ENCODE measurements at places on chromosomes 1 and 21.

GRCh38 chr1:7436056-7437005 lies 334.8 kb upstream of the VAMP3 start:
- DNase-seq, result no peak

DNA sequence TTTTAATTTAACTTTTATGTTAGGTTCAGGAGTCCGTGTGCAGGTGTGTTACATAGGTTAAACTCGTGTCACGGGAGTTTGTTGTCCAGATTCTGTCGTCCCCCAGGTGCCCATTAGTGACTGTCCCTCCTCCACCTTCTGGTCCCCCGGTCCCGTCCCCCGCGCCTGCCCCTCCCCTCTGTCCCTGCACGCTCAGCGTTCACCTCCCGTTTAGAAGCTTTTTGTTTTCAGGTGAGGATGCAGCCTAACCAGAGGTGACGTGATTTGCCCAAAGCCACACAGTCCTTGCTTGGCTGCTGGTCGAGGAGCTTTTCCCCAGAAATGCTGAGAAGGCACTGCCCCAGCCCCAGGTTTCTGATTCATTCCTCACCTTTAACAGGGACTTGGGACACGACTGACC lies 844 bp downstream of the C1orf146 start:
- DNase-seq, result no peak

- no peak for DNase-seq
Measured at GRCh38 chr21:43596616-43597015, 62.7 kb downstream of the HSF2BP start.

DNA sequence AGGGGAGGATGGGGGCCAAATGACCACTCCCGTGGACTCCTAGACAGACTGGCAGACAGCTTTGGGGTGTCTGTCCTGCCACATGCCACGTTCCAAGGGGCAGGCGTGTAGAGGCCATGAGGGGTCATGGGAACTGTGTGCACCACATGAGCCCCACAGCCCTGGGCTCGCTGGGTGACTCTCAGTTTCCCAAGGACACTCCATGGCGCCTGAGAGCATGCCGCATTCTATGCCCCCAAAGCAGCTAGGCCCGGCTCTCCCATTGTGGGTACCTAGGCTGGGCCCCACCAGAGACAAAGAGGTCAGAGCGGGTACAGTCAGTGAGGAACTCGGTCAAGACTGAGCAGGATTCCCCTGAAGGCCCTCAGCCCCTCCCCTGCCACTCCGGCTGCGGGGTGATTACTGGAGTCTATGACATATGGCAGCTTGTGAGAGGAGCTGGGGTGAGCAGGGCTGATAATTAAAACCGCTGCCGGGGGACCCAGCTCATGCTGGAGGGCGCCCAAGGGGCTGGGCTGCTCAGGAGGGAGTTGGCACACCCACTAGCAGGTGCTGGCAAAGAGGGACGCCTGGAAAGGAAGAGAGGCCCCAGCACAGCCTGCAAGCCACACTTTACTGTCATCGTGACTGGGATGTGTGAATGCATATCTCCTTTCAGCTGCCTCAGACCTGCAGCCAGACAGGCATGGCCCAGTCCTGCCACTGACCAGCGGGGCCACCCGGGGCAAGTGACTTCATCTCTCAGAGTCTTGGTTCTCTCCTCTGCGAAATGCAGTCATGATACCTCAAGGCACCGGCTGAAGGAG lies 8.4 kb downstream of the LRP8 start:
- DNase-seq, result no peak

DNA sequence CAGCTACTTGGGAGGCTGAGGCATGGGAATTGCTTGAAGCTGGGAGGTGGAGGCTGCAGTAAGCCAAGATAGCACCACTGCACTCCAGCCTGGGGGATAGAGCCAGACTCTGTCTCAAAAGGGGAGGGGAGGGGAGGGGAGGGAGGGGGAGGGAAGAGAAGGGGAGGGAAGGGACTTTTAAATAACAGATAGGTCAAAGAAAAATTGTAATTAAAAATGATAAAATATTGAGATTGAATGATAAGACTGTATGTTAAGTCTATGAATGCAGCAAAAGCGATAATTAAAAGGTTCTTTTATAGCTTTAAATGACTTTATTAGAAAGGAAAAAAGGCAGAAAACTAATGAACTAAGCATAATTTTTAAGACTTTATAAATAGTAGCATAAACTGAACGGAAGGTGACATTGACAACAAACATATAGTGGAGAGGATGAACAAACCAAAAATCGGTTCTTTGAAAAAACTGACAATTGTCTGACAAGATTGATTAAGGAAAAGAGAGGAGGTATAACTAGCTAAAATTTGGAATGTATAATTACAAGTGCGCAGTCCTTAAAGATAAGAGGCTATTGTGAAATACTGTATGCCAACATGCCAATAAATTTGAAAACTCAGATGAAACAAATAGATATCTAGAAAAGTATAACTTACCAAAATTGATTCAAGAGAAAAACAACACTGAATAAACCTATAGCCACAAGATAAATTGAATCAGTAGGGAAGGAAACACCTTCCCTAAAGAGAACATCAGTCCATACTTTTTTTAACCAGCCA lies 8.4 kb downstream of the SPOCD1 start:
- DNase-seq, result no peak

- no peak for DNase-seq
Measured at GRCh38 chr1:19942088-19942487, 18.7 kb upstream of the PLA2G2E start.

DNA sequence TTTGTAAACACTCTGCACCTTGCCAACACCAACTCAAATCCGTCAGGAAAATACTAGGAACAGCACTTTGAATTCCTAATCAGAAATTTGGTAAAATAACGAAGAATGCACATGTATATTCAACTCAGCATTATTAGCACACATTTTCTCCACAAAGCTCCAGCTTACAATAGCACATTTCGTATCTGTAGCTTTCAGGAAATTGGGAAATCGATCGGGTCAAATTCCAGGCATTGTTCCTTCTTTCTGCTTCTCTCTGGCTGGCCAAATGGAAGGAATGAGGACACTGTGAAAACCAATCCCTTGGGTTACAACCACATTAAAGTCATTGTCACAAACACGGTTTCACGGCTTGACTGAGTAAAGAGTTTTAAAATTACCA lies 58.6 kb downstream of the NPHP4 start:
- no peak for DNase-seq

DNA sequence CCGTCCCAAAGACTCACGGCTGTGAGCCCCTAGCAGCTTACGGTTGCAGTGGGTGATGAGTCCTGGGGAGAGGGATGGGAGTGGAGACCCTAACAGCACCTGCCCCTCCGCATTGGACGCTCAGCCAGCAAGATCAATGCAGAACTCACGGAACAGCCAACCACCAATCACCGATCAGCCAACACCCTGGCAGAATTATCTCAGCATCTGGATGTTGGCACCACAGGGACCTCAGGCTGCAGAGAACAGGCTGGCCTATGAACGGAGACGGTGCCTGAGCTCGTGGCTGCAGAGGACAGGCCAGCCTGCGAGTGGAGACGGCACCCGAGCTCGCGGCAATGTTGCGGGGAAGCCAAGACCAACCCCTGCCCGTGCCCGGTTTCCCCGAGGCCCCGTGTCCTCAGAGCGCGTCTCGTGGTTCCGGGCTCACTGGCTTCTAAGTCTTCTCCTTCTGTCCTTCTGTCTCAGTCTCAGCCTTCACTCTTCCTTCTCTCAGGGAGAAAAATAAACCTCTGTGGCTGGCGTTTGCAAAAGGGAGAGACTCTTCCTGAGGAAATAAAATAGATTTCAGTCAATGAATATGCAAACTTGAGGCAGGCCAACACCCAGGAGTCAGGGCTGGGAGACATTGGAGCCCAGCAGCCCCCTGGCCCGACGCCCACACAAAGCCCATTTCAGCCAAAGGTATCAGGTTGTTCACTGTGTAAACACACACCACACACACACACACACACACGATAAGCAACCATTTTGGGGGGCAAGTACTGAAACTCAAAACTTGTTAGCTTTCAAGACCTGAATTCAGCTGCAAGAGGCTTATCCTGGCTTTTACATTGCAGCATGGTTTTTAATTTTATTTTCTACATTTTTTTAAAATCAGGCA lies 67.8 kb downstream of the SIK1 start:
- DNase-seq, result no peak

GRCh38 chr1:62343911-62344310 lies 24.7 kb upstream of the KANK4 start:
- DNase-seq, result no peak

- peak; percentile 1 for DNase-seq
Measured at GRCh38 chr1:58047265-58047858, 499.2 kb downstream of the OMA1 start.

DNA sequence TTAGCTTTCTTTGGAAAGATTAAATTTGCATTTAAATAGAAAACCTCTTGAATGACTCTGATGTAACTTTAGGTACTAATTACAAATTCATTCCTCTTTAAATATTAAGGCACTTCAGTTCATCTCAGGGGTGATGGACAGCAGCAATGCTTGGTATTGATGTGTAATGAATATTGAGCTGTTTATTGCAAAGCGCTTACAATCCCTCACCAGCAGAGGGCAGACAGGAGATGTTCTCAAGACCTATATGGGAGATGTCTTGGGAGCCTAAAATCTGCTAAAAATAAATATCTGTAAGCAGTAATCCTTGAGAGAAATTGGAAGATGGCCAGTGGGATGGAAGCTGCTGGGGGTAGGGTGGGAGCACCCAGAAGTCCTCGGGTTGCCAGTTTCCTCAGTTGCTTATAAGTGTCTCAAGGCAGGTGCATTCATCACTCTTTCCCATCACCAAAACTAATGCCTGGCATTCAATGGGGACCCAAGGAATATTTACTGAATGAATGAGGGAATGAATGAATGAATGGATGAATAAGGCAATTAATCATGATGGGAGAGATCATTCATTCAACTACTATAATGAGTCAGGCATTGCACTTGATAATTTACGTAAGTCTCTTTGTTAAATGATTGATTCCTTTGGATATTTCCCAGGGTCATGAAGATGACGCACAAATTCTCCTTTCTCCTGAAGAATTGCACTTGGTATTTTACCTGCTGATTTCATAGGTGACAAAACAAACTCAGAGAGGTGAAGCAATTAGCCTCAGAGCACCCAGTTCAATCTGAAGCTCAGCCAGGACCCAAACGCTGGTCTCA lies 2.3 kb downstream of the KLHDC8A start:
- DNase-seq, result peak; percentile 40

GRCh38 chr1:167669209-167670124 lies 39.4 kb downstream of the RCSD1 start:
- no peak for DNase-seq

GRCh38 chr1:151372058-151372934 lies at the start of gene SELENBP1:
Gene SELENBP1, minus strand, starts transcription at chr1:151372705. Its CDS starts 64 bp downstream, at chr1:151372641.
- no peak for DNase-seq

DNA sequence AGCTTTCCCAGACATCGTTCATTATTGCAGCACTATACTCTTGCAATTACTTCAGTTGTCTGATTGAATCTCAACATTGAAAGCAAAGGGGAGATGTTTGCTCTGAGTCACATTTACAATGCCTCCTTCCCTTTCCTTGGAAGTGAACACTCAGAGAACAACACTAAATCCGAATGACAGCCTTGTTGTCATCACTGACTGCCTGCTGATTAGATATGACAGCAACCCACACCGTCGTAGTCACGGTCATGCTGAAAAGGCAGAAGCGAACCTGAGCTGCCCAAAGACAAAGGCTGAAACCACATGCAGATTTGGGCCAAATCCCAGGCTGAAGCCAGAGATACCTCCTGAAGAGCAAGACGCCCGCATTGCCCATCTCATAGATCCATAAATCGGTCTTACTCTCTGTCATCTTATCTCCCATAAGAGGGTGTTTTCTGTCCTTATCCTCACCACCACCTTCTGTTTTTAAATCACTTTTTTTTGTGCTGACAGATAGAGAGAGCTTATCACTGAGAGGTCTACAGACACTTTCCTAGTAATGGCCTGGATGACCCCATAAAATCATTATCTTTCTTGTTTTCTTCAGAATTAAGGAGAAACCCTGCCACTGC lies 47.5 kb downstream of the TMCO4 start:
- DNase-seq, result no peak

- no peak for DNase-seq
Measured at GRCh38 chr1:87603626-87604025, 274.9 kb downstream of the LMO4 start.

- DNase-seq, result no peak
Measured at GRCh38 chr1:7322283-7322785, 448.8 kb upstream of the VAMP3 start.

- DNase-seq, result peak; percentile 95
Measured at GRCh38 chr1:114346480-114347029, 164.4 kb downstream of the TRIM33 start.

DNA sequence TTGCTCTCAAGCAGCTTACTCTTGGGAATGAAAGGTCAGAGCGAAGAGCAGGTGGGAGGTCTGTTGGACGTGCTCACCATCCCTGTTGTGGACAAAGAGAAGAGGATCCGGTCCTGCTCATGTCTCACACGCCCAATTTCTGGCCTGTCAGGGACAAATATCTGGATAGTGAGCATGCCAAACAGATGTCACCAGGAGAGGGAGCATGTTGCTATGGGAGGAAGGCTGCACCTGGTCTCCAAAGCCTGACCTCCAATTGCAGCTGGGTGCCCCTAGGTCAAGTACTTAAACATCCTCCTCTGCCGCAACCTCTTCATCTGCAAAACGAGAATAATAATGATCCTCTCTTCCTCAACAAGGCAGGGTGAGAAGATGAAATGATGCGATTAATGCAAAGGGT lies 53.4 kb downstream of the DMRTA2 start:
- DNase-seq, result no peak

GRCh38 chr1:165216254-165216653 lies 140.3 kb downstream of the LMX1A start:
- no peak for DNase-seq

DNA sequence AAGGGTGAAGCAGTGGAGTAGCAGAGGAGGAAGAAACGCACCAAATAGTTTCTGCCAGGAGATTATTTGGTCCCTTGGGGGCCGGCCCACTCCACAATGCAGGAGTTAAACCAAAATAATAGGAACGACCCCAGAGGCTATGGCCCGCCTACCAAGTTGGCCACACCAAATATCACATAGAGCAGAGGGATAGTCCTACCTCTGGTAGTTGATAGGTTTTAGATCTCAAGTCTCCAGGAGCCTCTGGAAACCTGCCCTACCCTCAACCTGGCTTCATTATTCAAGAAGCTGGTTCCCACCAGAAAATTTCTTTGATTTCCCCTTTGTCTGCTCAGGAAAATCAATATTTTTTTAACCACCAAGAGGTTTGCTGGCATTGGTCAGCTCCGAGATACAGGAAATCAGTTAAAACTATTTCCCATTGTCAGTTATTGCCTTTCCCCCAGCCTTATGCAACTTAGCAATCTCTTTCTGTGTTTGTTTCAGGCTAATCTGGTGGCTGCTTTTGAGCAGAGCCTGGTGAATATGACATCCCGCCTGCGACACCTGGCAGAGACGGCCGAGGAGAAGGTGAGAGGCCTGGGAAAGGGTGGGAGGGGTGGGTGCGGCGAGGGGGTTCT lies 35.5 kb upstream of the IPO9 start:
- DNase-seq, result no peak

- no peak for DNase-seq
Measured at GRCh38 chr1:63049135-63049534, 265.2 kb downstream of the ATG4C start.

- no peak for DNase-seq
Measured at GRCh38 chr1:12098786-12099185, 35.7 kb downstream of the TNFRSF8 start.
